ENCODE measurements at places on chromosomes 2 and 18. TPM values are rescaled to one million over a fixed set of nuclear protein-coding genes. Genes with fewer than 3 reads are reported as not detected.

The IL37 gene
- not detected for total RNA-seq

The SLC9A4 gene
- total RNA-seq = not detected

The IGFBP5 gene
- 156 TPM for total RNA-seq

The RBM45 gene
- 4.5 TPM for total RNA-seq

The TUBB8B gene
- not detected for total RNA-seq

The RRM2 gene
- 1.3 TPM for total RNA-seq

The RNASEH1 gene
- 22.9 TPM for total RNA-seq

The NEU2 gene
- total RNA-seq = not detected

The STK16 gene
- 16.4 TPM for total RNA-seq

The SLC4A5 gene
- 2.2 TPM for total RNA-seq

The CIB4 gene
- total RNA-seq = not detected

DNA sequence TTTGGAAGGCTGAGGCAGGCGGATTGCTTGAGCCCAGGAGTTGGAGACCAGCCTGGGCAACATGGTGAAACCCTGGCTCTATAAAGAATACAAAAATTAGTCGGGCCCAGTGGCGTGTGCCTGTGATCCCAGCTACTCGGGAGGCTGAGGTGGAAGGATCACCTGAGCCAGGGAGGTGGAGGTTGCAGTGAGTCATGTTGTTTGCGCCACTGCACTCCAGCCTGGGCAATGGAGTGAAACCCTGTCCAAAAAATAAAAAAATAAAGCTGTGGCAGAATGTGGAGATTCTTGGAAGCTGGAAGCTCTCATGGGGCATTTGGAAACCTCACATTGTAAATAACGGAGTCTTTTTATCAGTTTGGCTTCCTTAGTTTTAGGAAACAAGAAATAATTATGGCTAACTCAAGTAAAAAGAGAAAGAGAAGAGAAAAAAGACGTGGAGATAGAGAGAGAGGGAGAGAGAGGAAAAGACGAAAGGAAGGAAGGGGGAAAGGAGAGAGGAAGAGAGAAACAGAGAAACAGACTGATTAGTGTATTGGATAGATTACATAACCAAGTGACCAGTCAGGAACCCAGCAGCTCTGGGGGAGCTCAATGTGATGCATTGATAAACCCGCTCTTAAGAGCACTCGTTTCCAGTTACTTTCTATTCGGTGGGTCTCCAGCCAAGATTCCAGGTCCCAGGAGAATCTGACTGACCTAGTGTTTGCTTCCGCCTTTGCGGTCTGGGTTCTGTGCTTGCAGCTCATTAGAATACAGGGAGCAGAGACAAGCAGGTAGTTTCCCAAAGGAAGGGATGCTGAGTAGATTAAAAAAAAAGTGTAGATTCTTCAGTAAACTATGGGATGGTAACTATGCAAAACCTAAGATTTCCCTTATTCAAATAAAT, 1.1 kb upstream of the SPAST start:
- peak; percentile 49 for DNase-seq

- no peak for DNase-seq
These were observed 118.4 kb downstream of the INO80D start for GRCh38 chr2:205967391-205968075.

- DNase-seq = no peak
These were observed 37.1 kb upstream of the DARS1 start for GRCh38 chr2:136022396-136023146.

GRCh38 chr18:79566771-79567431, 112.7 kb upstream of the CTDP1 start:
- DNase-seq = peak; percentile 23

GRCh38 chr2:69836316-69836715, 6.9 kb downstream of the GMCL1 start:
- no peak for DNase-seq

DNA sequence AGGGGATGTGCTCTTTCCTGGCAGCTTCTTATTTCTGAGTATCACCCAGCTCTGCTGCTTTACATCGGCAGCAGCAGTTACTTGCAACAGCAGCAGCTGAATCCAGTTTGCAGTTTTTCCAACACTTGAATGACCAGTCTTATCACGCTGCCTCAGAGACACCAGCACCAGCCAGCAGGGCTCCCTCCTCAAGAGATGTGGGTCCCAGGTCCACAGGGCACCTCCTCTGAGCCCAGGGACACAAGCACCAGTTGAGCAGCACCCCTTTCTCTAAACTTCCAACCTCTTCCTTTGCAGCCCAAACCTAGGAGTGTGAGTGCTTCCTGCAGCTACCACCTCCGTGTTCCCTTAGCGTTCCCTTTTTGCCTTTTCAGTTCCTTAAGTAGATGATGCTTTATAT, 50.4 kb upstream of the YPEL5 start:
- no peak for DNase-seq

DNA sequence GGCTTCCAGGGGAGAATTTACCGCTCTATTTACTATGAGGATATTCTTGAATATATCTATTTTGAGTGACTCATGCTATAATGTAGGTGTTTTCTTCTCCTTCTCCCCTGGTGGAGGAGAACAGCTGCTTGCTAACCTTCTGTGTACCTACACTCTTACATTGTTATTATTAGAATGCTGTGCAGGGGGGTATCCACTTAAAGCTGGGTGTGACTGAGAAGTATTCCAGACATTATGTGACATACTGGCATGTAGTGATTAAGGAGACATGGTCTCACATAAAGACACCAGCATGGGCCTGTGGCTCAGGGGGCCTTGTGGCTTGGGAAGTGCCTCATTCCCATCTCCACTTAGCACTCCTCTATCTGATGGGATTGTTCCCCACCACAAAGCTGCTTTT, 287.9 kb downstream of the PTPRM start:
- DNase-seq = peak; percentile 57

DNA sequence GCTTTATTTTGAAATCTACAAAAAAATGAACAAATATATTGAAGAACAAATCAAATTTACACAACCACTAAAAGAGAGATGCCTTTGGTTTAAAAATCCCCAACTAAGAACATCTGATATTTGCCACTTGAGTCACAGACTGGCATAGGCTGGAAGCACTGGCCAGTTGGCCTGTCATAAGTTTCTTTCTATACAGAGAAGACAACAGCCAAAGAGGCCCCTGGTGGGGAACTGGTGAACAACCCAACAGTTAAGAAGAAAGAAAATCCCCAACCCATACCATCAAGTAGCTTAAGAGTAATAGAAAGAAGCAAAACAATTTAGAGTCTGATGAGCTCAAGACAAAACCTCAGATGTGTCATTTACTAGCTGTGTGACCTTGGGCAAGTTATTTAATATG, 45.5 kb downstream of the OSR1 start:
- DNase-seq = no peak

DNA sequence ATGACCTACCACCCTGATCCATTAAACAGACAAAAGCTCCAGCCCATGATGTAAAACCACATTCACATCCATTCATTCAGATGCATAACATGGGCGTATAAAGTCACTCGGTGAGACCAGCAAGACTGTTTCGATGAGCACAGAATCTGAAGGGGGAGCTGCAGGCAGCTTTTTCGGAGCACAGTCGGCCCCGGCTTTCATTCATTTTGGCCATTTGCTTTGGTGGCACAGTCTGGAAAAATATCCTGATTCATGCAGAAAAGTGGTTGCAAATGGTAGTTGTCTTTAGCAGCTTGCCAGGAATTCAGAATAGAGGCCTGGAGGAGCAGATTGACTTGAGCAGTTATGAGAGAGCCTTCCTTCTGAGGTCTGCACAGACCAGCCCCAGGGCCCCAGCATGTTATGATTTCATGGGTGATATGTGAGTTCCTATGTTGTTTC, 11.2 kb downstream of the ARID5A start:
- no peak for DNase-seq

GRCh38 chr2:147681093-147681492, 163.7 kb upstream of the ACVR2A start:
- no peak for DNase-seq

DNA sequence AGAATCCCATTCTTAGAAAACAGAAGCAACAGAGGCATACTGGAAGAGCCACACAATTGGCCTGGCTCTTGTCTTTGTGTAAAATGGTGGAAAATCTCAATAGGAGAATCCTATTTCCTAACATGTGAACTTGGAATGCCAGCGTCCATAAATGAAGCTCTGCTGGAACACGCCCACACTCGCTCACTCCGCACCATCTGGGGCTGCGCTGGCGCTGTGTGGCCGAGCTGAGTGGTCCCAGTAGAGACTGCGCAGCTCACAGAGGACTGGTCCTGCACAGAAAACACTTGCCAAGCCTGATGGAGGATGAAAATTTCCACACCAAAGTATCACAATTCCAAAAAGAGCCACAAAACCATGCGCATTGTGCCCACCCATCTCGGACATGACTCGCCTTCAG, 56.2 kb downstream of the PXDN start:
- no peak for DNase-seq

DNA sequence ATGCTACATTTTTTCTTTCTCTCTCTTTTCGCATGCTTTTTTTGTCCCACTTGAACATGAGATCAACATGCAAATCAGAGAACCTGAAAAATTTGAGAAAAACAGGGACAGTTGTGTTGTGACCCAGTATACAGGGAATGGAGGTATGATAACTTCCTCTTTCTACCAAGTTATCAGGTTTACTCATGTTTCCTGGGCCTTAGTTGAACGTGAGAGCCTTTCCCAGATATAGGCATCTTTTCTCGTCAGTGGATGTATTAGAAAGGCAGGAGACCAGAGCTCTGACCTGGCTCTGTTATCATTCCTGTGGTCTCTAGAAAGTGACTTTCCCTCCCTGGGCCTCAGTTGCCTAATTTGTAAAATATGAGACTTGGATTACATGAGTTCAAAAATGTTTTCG, 30.1 kb upstream of the FAM117B start:
- DNase-seq = no peak

GRCh38 chr2:192216336-192216735, 21.6 kb upstream of the TMEFF2 start:
- DNase-seq = no peak

DNA sequence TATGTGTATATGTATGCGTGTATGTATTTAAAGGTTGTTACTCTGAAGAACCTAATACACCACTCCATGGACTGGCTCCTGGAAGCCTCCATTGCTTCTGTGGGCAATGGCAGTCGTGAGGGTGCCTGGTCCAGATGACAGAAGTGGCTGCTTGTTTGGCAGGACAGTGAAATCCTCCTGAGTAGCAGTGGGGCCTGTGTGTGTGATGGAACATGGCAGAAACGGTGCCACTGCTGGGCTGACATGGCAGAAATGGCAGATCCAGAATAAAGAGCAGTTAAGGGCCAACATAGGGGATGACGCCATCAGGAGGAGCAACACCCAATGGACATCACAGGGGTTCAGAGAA, 6.1 kb upstream of the CPLX4 start:
- no peak for DNase-seq

GRCh38 chr2:212945526-212945925, 205.9 kb downstream of the IKZF2 start:
- DNase-seq = no peak

DNA sequence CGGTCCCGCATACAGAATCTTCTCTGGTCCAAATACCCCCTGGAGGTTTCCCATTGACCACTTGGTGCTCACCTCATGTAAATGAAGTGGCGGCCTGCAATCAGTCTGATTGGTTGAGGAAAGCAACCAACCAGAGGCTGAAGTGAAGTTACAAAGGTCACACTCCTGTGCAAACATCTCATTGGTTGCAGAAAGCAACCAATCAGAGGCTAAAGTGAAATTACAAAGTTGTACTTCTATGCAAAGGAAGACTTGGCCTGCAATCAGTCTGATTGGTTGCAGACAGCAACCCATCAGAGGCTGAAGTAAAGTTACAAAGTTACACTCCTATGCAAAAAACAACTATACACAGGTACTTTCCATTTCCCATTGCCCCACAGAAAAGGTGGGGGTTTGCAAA, 2.5 kb upstream of the SP100 start:
- no peak for DNase-seq

DNA sequence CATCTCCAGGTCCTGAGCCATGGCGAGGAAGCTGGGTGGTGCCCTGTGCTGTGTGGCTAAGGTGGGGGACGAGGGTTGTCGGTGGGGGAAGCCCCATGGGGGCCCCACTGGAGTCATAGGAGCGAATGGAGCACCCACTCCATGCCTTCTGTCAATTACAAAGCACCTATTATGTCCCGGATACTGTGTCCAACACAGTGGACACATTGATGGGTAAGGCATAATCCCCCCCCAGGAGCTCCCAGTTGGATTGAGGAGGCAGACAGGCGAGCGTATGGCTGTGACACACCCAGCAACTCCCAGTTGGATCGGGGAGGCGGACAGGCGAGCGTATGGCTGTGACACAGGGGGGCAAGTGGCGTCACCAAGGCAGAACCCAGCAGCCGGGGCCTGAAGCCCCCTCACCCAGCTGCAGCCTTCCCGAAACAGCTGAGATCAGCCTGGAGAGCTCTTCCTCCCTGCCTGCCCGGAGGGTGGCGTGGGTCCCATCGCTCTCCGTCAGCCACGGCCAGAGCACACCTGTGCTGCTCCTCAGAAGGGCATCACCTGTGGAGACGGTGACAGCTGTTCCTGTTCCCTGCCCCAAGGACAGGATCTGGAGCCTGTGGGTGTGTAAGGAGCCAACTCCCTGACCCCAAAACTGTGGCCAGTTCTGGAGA, 69.6 kb downstream of the HPCAL1 start:
- no peak for DNase-seq

GRCh38 chr18:58055890-58056558, 12.0 kb downstream of the NEDD4L start:
- DNase-seq = no peak

DNA sequence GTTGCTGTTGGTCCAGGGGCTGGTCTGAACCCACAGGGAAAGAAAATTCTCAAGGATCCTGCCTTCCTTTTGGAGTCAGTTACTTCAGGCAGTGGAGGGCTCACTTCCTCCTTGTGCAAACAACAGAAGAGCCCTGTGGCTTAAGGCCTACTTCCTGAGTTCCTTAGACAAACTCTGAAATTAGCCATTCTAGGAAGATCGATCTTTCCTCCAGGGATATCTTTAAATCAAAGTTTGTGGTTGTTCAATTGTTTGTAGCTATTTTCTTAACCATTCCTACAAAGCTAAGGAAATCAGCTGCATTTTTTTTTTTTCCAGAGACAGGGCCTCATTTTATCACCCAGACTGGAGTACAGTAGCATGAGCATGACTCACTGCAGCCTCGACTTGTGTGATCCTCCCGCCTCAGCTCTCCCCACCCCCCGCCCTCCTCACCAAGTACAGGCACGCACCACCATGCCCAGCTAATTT, 156.0 kb downstream of the TANC1 start:
- DNase-seq = no peak

DNA sequence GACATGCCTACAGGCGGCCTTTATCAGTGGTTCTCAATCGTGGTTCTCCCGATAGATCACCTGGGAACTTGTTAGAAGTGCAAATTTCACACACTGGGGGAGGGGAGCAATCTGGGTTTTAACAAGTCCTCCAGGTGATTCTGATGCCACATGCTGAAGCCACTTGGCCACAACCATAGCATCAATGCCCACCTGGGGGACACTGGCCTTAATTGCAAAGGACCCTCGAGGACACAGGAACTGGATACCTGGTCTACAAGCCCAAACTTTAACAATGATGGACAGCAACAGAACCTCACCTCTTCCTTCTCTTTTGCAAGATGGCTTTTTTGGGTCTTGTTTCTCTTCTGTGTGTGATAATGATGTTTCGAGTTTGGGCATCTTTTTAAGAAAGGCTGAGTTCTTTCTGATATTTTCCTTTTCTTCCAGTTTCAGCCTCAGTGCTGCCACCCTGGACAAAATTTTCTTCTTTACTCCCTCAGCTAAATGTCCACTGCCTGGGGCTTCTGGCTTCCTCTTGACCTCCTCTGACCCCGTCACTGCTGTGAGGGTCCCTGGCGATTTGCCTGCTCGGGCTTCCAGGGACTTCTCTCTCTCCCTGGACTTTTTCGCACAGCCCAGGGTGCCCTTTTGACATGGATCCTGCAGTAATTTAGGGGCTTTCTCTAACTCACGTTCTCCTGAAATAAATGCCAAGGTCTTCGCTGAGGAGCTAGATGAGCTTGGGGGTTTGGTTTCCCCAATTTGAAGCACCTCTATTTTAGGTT, 94.2 kb downstream of the ALPK2 start:
- no peak for DNase-seq

Measured in left ventricle myocardium superior (tissue), 1 donor.